ENCODE measurements at places on chromosomes 3 and 15.

DNA sequence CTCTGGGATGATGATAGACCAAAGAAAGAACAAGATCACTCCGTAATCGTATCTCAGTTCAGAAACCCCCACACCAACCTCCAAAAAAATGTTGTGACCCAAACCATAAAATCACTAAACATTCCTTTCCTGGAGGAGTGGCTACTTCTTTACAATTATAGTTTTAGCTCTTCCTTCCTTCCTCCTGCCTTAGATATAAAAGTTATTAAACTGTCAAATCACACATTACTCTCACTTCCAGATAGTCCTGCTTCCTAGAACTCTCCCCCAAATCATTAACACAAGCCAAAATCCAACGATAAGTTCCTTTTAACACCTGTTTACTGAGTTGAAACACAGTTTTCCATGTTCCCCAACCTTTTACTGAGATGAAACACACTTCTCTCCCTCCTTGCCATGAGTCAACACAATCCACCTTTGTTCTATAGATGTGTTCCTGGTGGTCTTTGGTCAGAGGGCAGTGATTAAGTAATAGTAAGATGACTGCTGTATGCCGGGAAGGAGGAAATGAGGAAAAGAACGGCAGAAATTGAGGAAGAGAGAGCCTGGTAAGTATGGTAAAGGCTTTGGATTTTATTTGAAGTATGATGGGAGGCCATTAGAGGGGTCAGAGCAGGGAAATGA, 8.3 kb upstream of the CRYGS start:
- DNase-seq, result no peak

GRCh38 chr3:113495035-113495434, 19.9 kb downstream of the SPICE1 start:
- peak; percentile 32 for DNase-seq

GRCh38 chr3:172249039-172249438, 199.2 kb downstream of the GHSR start:
- DNase-seq, result peak; percentile 22

DNA sequence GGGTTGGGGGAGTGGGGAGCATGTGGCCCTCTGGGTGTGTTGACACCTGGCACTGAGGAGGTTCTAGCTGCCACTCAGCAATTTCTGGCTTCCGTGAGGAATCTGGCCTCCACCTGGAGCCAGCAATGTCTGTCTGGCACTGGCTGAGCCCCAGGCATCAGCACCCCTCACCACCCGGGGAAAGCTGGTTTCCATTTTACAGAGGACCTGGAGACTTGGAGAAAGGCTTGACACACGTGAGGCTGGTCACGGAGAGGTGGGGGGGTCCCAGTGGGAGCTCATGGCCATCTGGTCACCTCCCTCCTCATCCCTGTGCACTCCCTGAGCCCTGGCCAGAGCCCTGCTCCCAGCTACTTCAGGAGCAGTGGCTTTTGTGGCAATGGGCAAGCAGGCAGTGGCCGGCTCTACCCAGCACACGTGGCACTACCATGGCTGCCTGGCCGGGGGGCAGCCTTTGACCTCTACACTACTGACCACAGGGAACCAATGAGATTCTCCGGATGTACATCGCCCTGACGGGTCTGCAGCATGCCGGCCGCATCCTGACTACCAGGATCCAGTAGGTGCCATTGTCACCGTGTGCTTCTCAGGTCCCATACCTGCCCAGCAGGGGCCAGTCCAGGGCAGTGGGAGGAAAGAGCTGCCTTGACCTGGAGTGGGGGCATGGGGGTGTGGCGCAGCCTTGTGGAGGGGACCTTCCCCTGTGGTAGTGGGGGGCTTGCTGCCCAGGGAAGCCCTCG, 28.5 kb downstream of the ACAD9 start:
- DNase-seq, result no peak

GRCh38 chr15:57582090-57582489, 9.6 kb upstream of the MYZAP start:
- DNase-seq, result no peak

GRCh38 chr3:47912006-47912504, 104.2 kb downstream of the MAP4 start:
- DNase-seq, result no peak

- no peak for DNase-seq
Measured at GRCh38 chr3:12188681-12189287, 30.1 kb upstream of the TIMP4 start.
